ENCODE measurements at places on chromosomes 2 and 18. TPM values are rescaled to one million over a fixed set of nuclear protein-coding genes. Genes with fewer than 3 reads are reported as not detected.

The CAPN14 gene
- total RNA-seq = 1.4 TPM

The HOXD1 gene
- total RNA-seq = not detected

The ATL2 gene
- total RNA-seq = 224 TPM

The UGT1A8 gene
- total RNA-seq = 0.14 TPM

The DCC gene
- total RNA-seq = not detected

The COL4A4 gene
- total RNA-seq = 0.43 TPM

The KLHL41 gene
- under 0.01 TPM for total RNA-seq

The CEBPZ gene
- total RNA-seq = 84.1 TPM

The GPR75 gene
- total RNA-seq = 2.6 TPM

The IL1B gene
- total RNA-seq = 257 TPM

The AGXT gene
- total RNA-seq = not detected

The HRH4 gene
- total RNA-seq = 0.21 TPM

The QPCT gene
- total RNA-seq = 16.1 TPM

The CGREF1 gene
- 1.0 TPM for total RNA-seq

The MDH1B gene
- total RNA-seq = 0.28 TPM

All from nasal cavity respiratory epithelium epithelial cell of viscerocranial mucosa (primary cell).